CMK (cell line): ENCODE measurements at places on chromosomes 5 and 9.

- DNase-seq, result no peak
Observed at GRCh38 chr9:114395334-114395617, 7.5 kb upstream of the AKNA start.

- DNase-seq, result no peak
Observed at GRCh38 chr9:87503430-87503829, 5.8 kb downstream of the DAPK1 start.

- no peak for DNase-seq
Observed at GRCh38 chr9:11063263-11063662, 450.5 kb upstream of the PTPRD start.

GRCh38 chr9:28001096-28001495 is 427.8 kb upstream of the C9orf72 start:
- no peak for DNase-seq

DNA sequence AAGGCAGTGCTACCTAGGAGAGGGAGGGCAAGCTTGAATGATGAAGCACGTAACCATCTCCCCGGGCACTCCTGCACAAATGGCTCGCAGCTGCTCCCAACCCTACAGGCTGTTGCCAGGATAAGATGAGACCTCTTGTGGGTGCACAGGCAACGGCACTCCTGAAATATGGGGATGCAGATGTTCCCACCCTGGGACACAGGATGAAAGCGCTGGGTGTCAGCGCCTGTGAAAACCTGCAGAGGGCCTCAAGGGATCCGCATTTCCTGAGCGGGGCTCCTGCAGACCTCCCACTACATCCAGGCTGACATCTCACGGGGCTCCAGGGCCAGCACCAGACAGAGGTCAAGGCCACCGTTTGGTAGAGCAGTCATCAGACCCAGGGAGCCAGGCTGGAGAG is 60.7 kb downstream of the SMIM23 start:
- DNase-seq, result no peak
